ENCODE measurements at places on chromosomes 2 and 18.

DNA sequence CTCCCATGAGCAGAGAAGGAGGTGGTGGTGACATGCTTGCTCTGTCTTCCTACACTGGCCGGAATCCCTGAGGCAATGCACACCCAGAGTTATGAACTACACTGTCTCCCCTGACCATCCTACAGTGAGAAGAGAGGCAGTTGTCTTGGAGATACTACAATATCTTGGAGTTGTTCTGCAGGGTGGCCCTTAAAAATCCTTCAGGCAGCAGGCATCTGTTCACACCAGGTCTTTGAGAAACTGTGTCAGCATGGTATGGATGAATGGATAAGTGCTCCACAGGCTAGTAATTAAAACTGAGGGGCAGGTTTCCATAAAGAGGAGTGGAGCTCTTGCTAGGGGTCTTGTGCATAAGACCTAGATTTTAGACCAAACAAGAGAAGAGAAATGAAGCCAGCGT lies 223.7 kb upstream of the COPS8 start:
- no peak for DNase-seq

- DNase-seq = no peak
These were observed at the start of gene CPLX4 for GRCh38 chr18:59318460-59319050. Gene CPLX4, minus strand, starts transcription at chr18:59318649. Its CDS starts 187 bp downstream, at chr18:59318462.

DNA sequence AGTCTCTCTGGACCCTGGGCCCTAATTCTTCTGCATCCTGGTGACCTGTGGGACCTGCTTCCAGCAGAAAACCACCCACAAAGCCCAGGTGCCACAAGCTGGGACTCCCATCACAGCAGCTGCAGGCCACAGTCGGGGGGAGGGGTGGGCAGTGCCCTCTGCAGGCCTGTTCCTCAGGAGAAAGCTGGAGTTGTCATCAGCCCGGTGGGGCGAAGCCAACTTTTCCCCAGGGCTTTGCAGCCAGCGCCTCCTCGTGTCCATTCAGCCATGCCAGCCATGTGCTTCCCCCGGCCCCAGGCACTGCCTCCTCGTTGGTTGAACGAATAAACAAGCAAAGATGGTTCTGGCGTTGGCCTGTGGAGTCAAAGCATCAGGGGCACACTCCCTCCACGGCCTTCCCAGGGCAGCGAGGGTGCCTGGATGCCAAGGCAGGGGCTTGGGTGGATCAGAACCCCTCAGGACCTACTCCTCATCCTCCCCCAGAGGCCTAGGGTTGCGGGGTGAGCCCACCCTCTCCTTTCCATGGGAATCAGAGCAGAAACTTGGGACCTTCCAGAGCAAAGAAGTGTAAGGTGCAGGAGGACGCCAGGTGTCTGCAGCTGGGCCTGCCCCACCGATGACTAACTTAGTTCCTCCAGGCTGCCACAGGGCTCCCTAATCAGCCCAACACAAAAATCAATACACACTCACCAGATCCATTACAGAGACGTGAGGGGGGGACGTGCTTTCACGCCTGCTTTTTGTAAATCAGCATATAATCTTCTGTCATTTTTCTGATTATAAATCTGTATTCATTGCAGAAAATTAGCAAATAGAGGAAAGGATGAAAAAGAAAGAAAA lies 75.7 kb upstream of the RAB6C start:
- DNase-seq = peak; percentile 9

GRCh38 chr2:74102516-74102915 lies 45.2 kb downstream of the BOLA3 start:
- no peak for DNase-seq

DNA sequence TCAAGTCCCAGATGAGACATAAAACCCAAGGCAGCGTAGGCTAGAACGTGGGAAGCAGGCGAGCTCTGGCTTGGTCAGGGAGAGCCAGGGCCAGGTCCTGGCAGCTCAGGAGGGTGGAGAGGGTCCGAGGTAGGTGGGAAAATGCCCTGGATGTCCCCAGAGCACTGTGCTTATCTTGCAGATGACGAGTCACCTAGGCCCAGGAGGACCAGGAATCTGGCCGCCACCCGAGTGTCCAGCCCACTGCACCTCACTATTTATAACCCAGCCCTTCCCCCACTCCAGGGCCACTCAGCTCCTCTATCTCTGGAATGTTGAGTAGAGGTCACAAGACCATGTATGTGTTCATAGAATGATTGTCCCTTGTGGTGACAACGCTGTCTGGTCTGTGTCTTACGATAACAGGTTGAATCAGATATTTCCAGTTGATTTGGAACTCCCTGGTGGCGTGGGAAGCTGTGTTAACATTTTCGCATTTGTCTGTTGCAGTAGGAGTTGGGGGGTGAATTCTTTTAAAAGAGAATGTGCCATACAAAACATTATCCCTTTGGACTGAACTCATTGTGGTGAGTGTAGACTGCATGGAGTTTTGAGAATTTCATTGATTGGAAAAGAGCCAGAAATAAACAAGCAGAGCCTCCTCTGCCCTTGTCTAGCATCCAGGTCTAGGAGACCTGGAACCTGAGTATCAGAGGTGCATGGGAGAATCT lies 47.5 kb downstream of the EMILIN2 start:
- no peak for DNase-seq

GRCh38 chr2:42761554-42761953 lies 2.4 kb downstream of the OXER1 start:
- no peak for DNase-seq

DNA sequence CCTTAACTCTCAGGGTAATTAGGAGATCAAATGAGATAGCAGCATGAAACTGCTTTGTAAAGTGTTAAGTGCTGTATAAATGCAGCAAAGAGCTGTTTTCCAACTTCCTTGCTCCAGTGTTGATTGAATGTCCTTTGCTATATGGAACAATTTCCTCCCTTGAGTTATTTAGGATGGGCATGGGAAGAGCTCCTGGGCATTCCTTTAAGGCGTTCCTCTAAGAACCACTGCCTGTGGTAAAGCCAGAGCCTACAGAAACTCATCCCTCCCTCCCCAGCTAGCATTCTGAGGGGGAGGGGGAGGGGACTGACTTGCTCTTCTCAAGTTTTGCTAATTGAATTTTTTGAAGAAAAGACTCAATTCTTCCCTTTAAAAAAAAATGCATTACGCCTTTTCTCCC lies 1.4 kb downstream of the AKAIN1 start:
- no peak for DNase-seq
